ENCODE measurements at places on chromosomes 13 and 19.

- H3K4me3 ChIP-seq: no peak overlapping the region
- no peaks in the 10 kb centered on the region for H3K36me3 ChIP-seq
- no peak overlapping the region for H3K27ac ChIP-seq
- DNase-seq: no peak
Measured at GRCh38 chr13:99203601-99204579, 3.2 kb downstream of the UBAC2 start.

- DNase-seq: no peak
- H3K4me1 ChIP-seq: no peaks in the 10 kb centered on the region
- no peaks in the 10 kb centered on the region for H3K27me3 ChIP-seq
- no peak overlapping the region for H3K4me3 ChIP-seq
- no peaks in the 10 kb centered on the region for H3K36me3 ChIP-seq
Measured at GRCh38 chr19:34120141-34120540, 52.2 kb upstream of the LSM14A start.

DNA sequence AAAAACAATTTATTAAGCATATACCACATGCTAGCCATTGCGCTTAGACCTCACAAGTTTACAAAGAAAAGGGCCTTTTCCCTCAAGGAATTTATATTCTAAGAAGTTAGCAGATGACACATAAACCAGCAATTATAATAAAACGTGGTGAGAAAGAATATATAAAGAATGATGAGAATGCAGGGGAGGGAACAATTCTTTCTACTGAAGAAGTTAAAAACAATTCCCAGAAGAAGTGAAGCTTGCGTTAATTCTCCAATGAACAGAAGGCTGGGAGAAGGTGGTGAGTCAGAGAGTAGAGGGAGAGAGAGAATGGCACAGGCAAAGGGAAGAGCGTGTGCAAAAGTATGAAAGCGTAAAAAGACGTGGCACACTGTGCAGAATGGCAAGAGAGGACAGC lies 69.5 kb upstream of the ZDHHC20 start:
- H3K4me1 ChIP-seq: no peaks in the 10 kb centered on the region
- H3K27ac ChIP-seq: no peak overlapping the region
- no peaks in the 10 kb centered on the region for H3K27me3 ChIP-seq

DNA sequence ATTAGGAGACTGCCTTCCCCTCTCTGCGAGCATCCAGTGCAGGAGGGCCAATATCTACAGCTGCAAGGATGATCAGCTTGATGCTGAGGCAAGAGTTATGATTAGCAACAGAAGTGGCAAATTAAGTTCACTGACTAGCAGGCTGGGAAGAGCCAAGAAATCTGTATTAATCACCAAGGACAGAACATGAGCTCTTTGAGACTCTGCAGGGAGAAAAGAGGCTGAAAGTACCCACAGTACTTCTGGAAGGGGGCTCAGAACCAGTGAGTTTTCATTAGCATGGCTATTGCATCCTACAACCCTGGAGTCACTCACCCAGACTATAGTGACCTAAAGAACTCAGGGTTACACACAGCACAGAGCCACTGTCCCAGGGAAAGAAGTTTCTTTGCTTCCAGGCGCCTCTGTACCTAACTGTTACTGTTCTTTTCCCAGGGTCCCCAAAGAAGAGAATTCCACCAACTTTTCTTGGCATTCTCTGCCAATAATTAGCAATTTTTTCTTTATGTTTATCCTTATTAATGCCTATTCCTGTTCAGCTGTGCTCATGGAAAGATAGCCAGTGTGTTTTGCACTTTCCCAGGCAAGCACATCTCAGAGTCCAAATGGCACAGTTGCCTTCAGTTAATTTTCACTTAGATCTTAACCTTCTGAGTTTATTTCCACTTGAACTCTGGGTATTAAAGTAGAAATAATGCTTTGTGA lies 25.8 kb upstream of the MEDAG start:
- no peak overlapping the region for H3K27ac ChIP-seq
- H3K4me3 ChIP-seq: no peak overlapping the region
- DNase-seq: no peak
- H3K36me3 ChIP-seq: 0 out of 2 replicates have a peak, but pooled peaks cover 5% of the 10 kb centered on the region

DNA sequence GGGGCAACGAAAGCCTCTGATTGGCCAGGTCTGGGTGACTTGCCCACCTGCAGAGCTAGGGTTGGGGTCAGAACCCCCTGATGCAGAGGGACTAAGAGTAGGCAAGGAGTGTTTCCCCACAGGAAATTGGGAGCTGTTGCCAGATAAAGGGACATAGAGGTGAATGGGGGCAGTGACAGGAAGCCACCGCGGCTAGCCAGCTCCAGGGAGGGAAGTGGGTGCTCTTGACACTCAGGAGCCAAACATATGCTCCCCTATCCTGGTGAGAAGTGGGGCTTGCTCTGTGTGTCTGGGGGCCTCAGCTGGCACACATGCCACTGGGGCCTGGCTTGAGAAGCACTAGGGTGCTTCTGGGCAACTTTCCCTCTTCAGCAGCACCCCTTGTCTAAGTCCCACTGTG lies 26.0 kb downstream of the WDR88 start:
- no peak overlapping the region for H3K4me3 ChIP-seq
- H3K27ac ChIP-seq: no peak overlapping the region
- H3K36me3 ChIP-seq: no peaks in the 10 kb centered on the region
- H3K4me1 ChIP-seq: no peaks in the 10 kb centered on the region
- H3K27me3 ChIP-seq: no peaks in the 10 kb centered on the region

DNA sequence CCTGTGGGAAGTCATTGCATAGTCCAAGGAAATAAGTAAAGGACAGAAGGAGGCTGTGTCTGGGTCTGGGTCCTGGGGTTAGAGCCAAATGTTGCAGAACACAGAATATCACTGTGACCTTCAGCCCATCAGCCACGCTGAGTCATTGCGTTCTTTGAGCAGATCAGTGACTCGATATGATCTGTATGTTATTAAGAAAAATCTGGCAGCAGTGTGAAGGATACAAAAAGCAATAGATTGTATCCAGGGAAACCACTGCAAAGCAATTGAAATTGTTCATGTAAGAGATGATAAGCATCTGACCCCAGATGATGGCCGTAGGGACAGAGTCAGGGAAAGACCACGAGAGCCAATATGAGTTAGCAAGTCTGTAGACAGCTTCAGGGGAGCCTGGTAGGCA lies 1575.1 kb upstream of the SLC10A2 start:
- H3K4me1 ChIP-seq: no peaks in the 10 kb centered on the region
- H3K27ac ChIP-seq: no peak overlapping the region
- DNase-seq: no peak
- no peak overlapping the region for H3K4me3 ChIP-seq

DNA sequence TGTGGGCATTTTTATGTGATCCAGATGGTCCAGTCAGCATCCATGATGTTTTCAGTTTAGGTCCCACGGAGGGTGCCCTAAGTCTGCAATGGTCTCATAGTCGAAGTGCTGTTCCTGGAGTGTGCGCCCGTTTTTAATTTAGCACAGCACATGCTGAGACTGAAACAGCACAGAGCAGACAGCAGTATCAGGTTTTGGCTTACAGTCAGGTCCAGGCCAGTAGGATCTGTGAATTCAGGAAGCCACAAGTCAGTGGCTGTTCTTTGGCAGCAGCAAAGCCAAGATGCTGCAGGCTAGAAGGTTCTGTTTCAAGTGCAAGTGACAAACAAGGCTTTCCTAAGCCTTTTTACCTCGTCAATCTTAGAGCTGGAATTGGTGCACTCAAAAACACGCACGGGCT lies 18.3 kb downstream of the FBXO27 start:
- H3K36me3 ChIP-seq: no peaks in the 10 kb centered on the region
- no peaks in the 10 kb centered on the region for H3K4me1 ChIP-seq
- DNase-seq: no peak
- H3K4me3 ChIP-seq: no peak overlapping the region
- H3K27me3 ChIP-seq: no peaks in the 10 kb centered on the region
- no peak overlapping the region for H3K27ac ChIP-seq

- no peak for DNase-seq
- no peak overlapping the region for H3K27ac ChIP-seq
- no peak overlapping the region for H3K4me3 ChIP-seq
- H3K27me3 ChIP-seq: no peaks in the 10 kb centered on the region
Measured at GRCh38 chr13:20973886-20974425, 71.4 kb upstream of the XPO4 start.

- H3K27me3 ChIP-seq: no peaks in the 10 kb centered on the region
- no peak for DNase-seq
- peaks cover 3% of the 10 kb centered on the region for H3K4me1 ChIP-seq
- no peak overlapping the region for H3K4me3 ChIP-seq
Measured at GRCh38 chr19:10744253-10744798, 26.4 kb downstream of the DNM2 start.

- H3K4me3 ChIP-seq: no peak overlapping the region
- no peaks in the 10 kb centered on the region for H3K27me3 ChIP-seq
- no peak overlapping the region for H3K27ac ChIP-seq
- H3K36me3 ChIP-seq: no peaks in the 10 kb centered on the region
- H3K4me1 ChIP-seq: peaks cover 5% of the 10 kb centered on the region
- peak; percentile 49 for DNase-seq
Measured at GRCh38 chr13:80297094-80297493, 43.8 kb downstream of the SPRY2 start.

DNA sequence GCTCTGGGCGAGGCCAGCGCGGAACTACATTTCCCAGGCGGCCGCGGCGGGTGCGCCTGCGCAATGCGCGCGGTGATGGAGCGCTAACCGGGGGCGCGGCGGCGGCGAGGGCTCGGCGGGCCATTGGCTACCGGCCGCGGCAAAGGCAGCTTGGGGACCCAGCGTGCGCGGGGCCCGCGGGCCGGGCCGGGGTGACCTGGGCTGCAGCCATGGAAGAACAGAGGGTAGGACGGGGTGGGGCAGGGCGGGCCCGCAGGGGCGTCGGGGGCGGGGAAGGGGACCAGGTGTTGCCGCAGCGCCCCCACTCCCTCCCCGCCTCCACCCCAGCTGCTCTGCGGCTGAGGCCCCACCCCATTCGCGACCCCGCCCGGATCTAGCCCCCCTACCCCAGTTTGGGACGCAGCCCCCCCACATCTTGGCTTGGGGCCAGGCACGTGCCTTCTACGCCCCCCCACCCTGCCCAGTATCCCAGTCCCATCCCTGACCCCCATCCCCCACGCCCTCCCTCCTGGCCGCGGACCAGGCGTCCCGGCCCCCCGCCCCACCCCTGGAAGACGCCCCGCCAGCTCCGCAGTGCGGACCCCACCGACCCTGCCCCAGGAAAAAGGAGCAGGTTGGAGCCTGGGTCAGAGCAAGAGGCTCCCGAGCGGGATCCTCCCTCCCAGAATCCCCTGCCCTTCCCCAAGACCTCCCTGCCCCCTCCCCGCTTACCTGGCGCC lies at the start of gene FSD1:
Gene FSD1 (plus strand): TSS at position 61 of the 719 bp plus-strand sequence. CDS start 149 bp downstream, at position 210.
- H3K36me3 ChIP-seq: peaks cover 14% of the 10 kb centered on the region
- no peak within 1 kb of the TSS for H3K27ac ChIP-seq
- H3K27me3 ChIP-seq: no peaks in the 10 kb centered on the region
- H3K4me1 ChIP-seq: peaks cover 8% of the 10 kb centered on the region
- H3K4me3 ChIP-seq: peak within 1 kb of the TSS; percentile 58

- no peak overlapping the region for H3K27ac ChIP-seq
- H3K4me3 ChIP-seq: peak overlapping the region; percentile 41
- H3K36me3 ChIP-seq: no peaks in the 10 kb centered on the region
- DNase-seq: no peak
Measured at GRCh38 chr19:35851213-35852028, 883 bp downstream of the NPHS1 start.

- H3K27me3 ChIP-seq: no peaks in the 10 kb centered on the region
- DNase-seq: no peak
- no peak overlapping the region for H3K4me3 ChIP-seq
- H3K4me1 ChIP-seq: no peaks in the 10 kb centered on the region
Measured at GRCh38 chr13:106709522-106709921, 141.6 kb upstream of the ARGLU1 start.

DNA sequence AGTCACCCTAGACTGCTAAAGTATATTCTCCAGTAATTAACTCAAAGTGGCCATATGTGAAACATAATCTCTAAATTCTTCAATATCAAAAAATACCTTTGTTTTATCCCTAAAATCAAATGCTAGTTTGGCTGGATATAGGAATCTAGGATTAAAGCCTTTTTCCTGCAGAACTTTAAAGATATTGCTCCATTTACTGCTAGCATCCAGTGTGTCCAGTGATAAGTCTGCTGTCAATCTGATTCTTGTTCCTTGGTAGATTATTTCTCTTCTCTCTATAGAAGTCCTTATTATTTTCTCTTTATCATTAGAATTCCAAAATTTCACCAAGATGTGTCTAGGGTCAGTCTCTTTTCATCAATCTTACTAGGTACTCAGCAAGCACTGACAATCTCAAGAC lies 384.6 kb downstream of the FGF14 start:
- no peaks in the 10 kb centered on the region for H3K27me3 ChIP-seq
- no peaks in the 10 kb centered on the region for H3K4me1 ChIP-seq
- no peak overlapping the region for H3K4me3 ChIP-seq
- no peak overlapping the region for H3K27ac ChIP-seq

- no peak overlapping the region for H3K27ac ChIP-seq
- H3K27me3 ChIP-seq: peaks cover 48% of the 10 kb centered on the region
- H3K36me3 ChIP-seq: no peaks in the 10 kb centered on the region
- peak overlapping the region; percentile 17 for H3K4me3 ChIP-seq
Measured at GRCh38 chr19:45153339-45154063, 7.3 kb downstream of the NKPD1 start.

DNA sequence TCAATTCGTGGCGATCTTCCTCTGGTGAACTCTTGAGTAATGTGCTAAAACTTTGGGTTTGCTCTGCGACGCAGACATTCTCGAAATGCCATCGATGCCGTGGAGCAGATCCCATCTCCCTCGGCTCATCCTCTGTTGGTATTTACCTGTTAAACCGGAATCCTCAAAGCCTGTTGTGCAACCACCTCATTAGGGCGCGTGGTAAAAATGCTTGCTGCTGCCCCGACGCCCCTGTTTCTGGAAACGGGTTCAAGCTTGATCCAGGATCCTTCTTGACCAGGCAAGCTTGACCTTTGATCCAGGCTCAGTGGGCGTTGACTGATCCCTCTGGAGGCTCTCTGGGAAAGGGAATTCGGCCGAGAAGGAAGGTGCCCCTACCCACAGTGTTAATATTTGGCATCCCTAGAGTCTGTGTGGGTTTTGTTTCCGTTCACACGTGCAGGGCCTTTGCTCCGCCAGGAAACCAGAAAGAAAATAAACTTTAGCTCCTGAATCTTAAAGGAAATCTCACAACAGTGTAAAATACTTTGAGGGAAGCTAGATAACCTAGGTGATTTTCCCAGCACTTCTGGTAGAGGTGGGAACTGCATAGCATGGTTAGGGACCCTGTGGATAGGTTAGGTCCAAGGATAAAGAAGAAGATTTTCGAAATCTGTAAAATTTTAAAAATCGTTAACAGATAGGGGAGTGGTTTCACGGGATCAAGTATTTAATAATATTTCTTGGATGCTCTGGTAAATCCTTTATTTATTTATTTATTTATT lies 1.1 kb downstream of the LSM14A start:
- H3K27ac ChIP-seq: peak overlapping the region; percentile 98
- no peaks in the 10 kb centered on the region for H3K27me3 ChIP-seq
- peak; percentile 5 for DNase-seq
- no peaks in the 10 kb centered on the region for H3K36me3 ChIP-seq

DNA sequence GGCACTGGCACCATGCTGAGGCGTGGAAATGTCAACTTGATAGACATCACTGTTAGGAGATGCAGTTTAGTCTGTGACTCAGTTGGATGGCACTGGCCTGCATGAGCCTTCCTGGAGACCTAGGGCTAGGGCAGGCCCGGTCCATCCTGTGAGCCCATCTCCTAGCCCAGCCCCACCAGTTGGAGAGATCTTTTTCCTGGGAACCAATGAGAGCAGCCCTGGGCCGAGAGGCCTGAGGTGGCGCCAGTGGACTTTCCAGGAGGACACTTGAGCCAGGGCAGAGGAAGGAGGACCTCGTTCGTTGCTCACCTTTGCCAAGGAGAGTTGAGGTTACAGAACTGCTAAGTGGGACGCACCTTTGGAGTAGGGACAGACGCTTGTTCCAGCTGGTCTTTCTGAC lies 100.5 kb upstream of the TEX29 start:
- no peak overlapping the region for H3K4me3 ChIP-seq
- no peak overlapping the region for H3K27ac ChIP-seq
- no peaks in the 10 kb centered on the region for H3K27me3 ChIP-seq
- peaks cover 11% of the 10 kb centered on the region for H3K4me1 ChIP-seq
- H3K36me3 ChIP-seq: no peaks in the 10 kb centered on the region
- no peak for DNase-seq

Measured in H1 (cell line).